ENCODE measurements at places on chromosomes 1 and 21. TPM values are rescaled to one million over a fixed set of nuclear protein-coding genes. Genes with fewer than 3 reads are reported as not detected.

DNA sequence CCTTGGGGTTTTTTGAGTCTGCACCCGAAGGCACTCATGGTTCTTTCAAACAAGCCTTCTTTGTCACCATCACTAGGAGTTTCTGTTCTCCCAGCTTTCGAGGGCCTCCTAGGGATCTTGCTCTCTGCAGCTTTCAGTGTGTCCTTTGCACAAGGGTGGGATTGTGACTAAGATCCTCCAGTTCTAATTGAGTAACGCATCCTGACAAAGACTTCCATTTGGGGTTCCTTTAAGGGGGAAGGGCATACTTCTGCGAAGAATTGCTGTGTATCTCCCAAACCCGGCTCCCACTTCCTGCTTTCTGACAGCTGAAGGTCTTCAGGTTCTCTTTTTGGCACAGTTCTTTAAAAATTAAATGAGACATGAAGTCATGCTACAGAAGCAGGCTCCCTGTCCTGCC, 139.4 kb downstream of the EDEM3 start:
- no peak for DNase-seq

DNA sequence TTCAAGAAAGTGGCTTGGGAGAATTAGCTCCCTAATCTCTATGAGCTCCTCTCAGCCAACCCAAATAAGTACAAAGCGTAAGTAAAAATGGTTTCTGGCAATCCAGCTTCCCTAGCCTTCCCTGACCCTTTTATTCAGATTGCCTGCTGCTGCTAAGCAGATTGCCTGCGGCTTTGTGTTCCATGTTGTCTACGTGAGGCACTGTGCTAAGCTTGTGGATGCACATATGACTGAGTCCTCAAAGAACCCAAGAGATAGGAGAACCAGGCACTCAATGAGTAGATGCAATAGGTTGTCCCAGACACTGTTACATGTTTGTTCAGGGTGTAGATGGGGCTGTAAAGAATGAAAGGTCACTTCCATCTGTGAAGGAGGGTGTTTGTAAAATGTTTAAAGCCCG, 6.3 kb upstream of the OSBPL9 start:
- DNase-seq, result no peak

Gene TNNI3K
- total RNA-seq, result 6.4 TPM

- no peak for DNase-seq
Observed at GRCh38 chr1:114545315-114545714, 34.3 kb upstream of the TRIM33 start.

DNA sequence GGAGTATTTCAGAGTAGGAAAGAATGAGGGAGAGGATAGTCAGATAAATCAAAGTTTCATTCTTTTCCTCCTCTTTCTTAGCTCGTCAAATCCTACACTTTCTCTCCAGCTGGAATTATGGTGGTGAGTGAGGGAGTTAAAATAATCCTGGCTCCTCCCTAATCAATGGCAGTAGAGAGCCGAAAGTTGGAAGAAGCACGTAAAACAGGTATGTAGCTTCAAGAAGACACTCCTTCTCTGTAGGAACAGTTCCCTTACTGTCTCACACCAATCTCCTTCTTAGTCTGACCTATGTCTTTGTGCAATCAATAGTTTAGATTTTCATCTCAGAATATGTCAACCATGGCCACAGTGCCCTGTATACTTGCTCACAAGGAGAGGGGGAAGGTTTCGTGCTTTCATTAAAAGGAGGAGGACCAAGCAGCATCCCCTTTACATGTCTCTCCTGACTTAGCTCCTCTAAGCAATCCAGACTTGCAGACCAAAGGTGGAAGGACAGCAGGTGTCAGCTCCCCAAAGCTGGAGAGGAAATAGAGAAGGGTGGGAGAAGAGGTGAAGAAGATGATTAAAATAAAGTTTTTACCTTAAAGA, 878 bp downstream of the MINDY1 start:
- no peak for DNase-seq

GRCh38 chr1:167842872-167843271, 71.1 kb downstream of the ADCY10 start:
- no peak for DNase-seq

GRCh38 chr1:159780583-159781582, at the start of gene DUSP23:
Gene DUSP23, plus strand, starts transcription at chr1:159780962. Its CDS starts 139 bp downstream, at chr1:159781101.
- DNase-seq, result peak; percentile 99

DNA sequence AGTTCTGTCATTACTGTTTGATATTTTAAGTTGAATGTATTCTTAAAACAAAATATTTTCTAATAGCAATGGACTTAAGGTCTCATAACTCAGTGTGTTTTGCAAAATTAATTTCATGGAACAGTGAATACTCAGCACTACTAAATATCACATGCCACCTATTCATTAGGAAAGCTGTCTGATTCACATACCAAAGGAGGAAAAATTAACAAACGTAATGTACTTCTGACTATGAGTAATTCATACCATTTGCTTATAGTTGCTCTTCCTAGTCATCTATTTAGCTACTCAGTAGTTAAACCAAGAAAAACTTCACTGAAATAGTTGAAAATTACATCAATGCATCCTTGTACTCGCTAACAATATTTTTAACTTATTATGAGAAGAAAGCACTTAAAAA, 35.2 kb downstream of the TP53BP2 start:
- no peak for DNase-seq

DNA sequence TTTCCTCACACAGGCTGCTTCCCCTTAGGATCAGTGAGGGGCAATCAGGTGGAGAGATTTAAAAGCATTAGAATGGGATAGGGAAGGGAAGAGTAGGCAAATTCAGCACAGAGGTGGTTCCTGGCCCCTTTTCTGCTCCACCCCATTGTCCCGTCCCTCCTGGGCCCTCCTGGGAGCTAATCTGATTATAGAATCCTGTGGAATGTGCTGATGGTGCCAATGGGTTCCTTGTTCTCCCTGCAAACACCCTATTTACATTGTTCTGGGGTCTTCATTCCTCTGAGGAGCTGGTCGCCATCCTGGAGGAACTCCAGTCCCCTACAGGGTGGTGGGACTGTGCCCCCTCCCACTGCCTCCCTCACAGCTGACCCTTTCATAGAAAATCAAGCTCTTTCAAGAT, 34.4 kb upstream of the LRP8 start:
- no peak for DNase-seq

- DNase-seq, result no peak
Observed at GRCh38 chr1:23601968-23602876, 42.9 kb upstream of the ID3 start.

Gene SLC26A9
- not detected for total RNA-seq

Gene TSPAN2
- total RNA-seq, result 49.8 TPM

DNA sequence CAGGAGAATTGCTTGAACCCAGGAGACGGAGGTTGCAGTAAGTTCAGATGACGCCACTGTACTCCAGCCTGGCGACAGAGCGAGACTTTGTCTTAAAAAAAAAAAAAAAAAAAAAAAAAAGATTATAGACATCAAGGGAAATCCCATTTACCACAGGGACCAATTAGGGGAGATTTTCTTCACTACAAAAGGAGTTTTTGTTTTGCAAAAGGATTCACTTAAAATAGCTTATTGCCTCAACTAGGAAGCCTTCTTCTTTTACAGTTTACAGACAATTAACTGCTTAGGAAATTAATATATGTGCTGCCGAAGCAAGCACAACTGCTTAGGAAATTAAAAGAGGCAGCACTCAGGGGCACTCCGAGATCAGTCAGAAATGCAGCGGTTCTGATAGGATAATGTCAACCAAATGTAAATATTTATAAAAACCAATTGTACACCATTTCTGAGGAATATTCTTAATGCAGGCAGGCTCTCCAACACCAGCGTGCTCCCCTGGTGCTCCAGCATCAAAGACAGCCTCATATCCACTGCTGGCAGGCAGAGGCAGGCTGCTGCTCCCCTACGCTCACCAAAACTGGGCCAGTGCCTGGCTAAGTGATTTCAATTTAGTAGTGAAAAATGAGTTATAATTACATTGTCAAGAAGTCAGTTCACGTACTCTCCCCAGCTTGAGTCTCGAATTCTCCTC, 107.9 kb upstream of the RAB4A start:
- DNase-seq, result no peak

- DNase-seq, result no peak
Observed at GRCh38 chr1:239269706-239270105, 116.7 kb upstream of the CHRM3 start.

- DNase-seq, result no peak
Observed at GRCh38 chr1:1996207-1996651, 7.4 kb downstream of the CFAP74 start.

- DNase-seq, result no peak
Observed at GRCh38 chr1:79741720-79742421, 735.3 kb upstream of the ADGRL4 start.

DNA sequence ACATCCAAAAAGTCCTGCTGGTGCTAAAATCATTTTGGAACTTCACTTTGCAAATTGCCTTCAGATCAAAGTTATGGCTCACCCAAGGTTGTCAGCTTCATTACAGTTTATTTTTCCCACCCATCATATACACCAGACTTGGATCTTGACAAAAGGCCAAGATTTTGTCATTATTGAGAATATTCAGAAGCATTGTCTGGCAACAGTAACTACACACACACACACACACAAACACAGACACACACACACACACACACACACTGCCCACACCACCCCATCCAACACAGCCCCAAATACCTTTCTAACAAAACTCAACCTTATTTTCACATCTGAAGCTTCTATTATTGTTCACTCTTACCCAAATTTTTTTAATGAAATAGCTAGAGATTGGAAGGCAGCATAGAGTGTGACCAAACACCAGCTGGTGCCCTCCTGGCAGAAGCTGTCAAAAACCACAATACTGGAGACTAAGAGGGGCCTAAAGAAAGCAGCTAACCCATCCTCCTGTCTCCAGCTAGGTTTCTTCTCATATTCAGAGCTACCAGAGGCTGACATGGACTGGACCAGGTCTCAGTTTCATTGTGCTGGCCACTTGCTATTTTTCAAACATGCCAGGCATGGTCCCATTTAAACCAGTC, 139.1 kb upstream of the ZC3H11B start:
- no peak for DNase-seq

Gene C1QC
- total RNA-seq, result 414 TPM

GRCh38 chr1:211551638-211552460, 27.1 kb downstream of the SLC30A1 start:
- DNase-seq, result no peak

Measured in posterior vena cava (tissue), 2 donors.